Foreskin melanocyte (primary cell): ENCODE measurements at places on chromosomes 4 and X.

DNA sequence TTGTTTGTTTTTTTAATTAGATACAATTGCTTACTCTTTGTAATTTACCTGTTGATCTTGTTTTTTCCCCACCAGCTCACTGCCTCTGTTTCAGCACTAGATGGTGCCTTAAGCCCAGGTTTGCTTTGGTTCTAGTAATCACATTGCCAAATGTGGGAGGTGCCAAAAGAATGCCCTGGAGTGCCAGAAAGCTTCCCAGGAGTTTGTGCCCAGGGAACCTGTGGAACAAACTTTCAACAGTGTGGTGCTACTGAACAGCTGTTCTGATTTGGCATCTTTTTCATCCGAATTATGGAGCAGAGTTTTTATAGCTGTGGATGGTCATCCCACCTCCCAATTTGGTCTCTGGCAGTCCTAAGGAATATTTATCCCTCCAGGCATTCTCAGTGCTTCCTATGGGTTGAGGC lies 1000.7 kb downstream of the STIM2 start:
- peak; percentile 48 for DNase-seq

GRCh38 chr4:183106839-183107238 lies 7.8 kb downstream of the WWC2 start:
- no peak for DNase-seq

DNA sequence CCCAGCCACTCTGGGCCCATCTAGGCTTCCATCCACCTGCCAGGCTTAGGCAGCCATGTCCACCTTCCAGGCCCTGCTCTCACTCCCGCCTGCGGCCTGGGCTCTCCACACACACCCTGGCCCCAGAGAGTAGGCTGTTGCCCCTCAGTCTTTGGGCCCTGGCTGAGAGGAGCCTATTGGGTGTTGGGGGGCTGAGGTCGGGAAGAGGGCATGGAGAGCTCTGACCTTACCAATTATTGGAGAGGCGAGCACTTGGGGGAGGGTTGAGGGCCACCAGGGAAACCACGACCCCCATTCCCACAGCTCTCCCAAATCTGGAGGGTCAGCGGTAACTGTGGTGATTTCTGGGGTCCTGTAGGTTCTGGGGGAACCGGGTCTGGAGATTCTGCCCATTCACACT lies 38.2 kb downstream of the HTRA3 start:
- DNase-seq, result no peak

DNA sequence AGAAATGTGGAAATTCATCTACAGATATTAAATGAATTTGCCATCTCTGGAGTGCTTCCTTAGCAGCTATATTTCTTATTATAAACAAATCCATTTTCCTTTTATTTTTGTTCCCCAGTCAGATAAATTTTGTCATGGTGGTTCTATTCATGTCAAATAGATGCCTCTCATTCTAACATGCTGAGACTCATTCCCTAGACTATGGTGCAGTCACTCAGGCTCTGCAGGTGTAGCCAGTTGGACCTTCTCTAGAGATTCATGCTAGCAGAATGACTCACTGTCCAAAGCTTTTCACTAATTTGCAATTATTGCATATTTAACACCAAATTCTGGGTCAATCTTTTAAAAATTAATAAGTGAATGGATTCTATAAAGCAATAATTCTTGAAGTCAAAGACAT lies 1392.7 kb downstream of the PCDH7 start:
- DNase-seq, result no peak

- no peak for DNase-seq
These were observed 13.5 kb upstream of the LIMCH1 start for GRCh38 chr4:41524425-41524824.

- peak; percentile 44 for DNase-seq
These were observed at the start of gene MORC4 for GRCh38 chrX:107000013-107000515. TSS of gene MORC4 (minus strand) at chrX:107000212. CDS start at chrX:106999969, 243 bp downstream.

- no peak for DNase-seq
These were observed 2.3 kb downstream of the FRYL start for GRCh38 chr4:48777739-48778138.

GRCh38 chrX:110722135-110722534 lies 73.5 kb downstream of the CHRDL1 start:
- no peak for DNase-seq

DNA sequence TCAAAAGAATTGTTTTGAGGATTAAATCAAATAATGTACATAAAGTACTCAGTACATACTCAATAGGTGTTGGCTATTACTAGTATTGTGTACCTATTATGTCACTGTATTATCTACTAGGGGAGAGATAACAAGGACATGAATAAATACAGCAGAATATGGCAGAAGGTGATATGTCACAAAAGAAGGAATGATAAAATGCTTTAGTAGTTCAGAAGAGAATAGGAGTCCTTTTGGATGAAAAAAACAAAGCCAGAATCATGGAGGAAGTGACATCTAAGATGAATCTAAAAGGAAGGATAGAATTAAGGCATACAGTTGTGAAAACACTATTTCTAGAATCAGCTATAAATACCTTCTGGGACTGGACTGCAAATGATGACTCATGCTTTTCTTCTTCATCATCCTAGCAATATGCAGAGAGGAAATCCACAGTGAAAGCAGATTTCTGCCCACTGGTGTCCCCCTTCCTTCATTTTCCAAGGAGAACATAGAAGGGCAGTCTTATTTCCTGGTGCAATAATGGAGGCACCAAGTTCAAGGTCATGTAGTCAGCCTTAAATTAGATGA lies 98.7 kb downstream of the GLUD2 start:
- DNase-seq, result no peak

DNA sequence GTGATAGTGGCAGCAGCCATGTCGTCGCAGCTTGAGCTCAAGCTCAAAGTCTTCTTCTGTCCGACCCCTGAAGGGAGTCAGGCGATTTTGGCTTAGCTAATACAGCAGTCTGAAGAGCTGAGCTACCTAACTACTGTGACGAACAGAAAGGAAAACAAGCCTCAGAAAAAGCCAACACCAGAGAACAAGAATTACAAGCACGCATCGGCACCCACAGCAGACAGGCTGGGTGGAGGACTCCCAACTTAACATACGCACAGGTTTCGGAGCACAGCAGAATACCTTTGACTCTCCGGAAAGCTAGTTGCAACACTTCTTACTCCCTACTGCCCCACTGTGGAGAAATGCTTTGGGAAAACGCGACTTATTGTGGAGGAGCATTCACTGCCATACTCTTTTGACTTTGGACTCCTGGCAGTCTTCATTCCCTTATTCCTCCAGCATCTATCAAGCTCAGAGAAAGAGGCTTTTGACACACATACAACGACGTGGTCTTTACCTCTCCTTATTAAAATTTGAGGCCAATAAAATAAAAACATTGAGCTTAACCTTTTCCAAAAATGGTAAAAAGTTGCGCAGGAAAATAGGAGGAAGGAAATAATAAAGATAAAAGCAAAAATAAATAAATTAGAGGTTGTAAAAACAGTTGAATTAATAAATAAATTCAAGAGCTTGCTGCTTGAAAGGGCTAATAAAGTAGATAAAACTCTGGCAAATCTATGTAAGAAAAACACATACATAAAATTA lies 41.3 kb upstream of the GPC3 start:
- DNase-seq, result peak; percentile 16

DNA sequence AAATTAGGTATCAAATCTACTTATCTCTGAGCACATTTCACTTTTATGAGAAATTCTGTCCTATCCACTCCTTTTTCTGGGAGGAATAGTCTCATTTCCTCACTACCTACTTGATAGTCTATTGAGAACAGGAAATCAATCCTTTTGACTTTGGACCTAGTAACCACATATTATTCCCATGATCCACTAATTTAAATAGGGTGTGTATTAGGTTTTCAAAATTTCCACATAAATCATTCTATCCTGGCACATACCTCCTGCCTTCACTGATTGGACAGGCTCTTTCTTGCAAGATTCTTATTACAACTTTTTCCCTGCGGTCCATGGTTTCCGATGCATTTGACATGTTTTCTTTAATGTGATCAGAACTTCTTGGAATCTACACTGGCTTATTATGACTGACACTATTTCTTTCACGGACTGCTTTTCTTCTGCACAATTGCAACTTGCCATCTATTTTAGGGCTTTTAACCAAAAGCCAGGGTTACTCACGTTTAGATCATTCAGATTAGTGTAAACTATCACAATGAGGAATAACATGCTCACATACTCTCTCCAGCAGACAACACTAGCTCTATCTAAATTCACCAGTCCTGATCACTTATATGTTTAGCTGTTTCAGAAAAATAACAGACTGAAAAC lies 419.9 kb upstream of the SLIT2 start:
- DNase-seq, result no peak

GRCh38 chrX:76184891-76185290 lies 12.0 kb downstream of the PBDC1 start:
- no peak for DNase-seq

DNA sequence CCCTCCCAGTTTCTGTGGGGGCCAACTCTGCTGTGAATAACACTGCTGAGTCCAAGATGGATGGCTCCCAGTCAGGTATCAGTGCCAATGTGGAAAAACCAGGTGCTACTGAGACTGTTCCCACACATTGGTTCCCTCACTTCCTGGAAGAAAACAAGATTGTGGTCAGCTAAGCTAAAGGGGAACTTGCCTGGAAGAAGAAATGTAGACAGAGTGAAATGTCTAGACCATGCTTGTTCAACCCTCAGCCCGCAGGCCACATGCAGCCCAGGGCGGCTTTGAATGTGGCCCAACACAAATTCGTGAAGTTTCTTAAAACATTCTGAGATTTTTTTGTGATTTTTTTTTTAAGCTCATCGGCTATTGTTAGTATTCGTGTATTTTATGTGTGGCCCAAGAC lies 28.6 kb upstream of the UTP14A start:
- DNase-seq, result no peak

- DNase-seq, result no peak
These were observed 707 bp downstream of the SLC9A6 start for GRCh38 chrX:135985973-135986310.

DNA sequence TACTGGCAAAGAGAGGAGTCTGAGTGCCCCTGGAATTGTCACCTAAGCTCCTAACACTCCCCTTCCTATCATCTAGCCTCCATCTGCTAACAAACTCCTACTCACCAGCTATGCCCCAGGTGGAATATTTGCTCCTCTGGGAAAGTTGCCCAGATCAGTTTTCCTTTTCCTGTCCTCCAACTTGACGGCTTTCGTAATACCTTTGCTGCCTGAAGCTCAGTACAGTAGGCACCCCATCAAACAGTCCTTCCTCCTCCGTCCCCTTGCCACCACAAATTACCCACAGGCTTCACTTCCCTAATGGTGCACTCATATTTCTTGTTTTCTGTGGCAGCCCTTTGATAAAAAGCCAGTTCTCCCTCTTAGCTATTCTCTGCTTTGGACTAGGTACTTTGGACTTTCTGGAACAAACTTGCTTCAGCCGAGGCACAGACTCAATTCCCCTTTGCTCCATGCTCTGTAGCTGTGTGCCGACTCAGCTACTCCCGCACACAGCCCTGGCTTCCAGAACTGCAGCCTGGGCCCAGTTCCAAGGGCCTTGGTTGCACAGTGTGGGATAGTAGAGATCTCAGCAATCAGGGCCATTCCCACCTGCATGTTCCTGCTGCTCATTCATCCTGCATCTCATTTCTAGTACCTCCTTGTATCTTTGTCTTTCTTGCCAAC lies 605.1 kb downstream of the BCOR start:
- no peak for DNase-seq

- DNase-seq, result no peak
These were observed 80.3 kb downstream of the LNX1 start for GRCh38 chr4:53511014-53511413.

DNA sequence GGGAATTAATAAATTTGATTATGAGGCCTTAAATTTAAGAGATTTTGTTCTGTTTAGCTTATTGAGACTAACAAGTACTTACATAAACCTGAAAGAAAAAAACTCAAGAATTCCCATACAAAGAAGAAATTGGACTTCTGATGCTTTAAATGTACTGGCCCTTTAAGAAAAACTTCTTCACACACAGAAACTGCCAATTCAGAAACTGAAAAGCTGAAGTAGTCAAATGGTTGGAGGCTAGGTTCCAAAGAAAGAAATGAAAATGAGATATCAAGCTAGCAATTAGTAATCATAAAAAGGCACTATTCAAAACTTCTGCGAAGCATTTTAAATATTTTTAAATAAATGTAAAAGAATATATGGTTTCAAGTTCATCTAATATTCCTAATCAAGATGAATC lies 151.3 kb downstream of the THOC2 start:
- no peak for DNase-seq

GRCh38 chrX:140064993-140065392 lies 99.7 kb upstream of the CXorf66 start:
- no peak for DNase-seq

DNA sequence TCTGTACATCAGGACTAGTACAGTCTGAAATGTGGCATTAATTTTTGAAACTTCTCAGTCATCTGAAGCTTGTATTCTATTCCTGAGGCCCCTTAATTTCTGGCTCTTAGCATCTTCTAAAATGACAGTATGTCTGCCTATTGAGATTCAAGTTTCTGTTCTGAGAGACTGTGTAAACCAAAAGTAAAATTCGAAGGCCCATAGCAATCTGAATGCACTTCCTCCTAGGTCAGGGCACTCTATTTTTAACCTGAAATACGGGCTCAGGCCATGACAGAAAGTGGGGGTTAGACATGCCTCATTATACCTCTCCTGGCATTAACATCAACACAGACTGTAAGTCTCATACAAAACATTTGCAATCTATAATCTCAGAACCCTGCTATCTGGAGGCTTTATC lies 584.4 kb downstream of the KLHL4 start:
- no peak for DNase-seq

DNA sequence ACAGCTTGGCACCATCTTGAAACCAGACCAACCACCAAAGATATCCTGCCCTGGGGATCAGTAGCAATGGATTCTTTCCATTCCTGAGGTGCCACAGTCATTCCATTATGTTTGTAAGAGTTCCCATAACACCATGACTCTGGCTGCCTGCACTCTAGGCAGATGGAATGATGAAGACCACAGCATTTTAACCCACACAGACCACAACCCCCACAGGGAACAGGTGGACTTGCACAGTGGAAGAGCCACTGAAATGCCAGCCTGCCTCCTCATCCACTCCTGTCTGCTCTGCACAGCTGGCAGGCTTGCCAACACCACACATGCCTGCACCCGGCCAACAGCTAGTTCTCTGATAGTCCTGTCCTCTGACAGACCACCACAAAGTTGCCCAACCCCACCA lies 2362.2 kb upstream of the AGA start:
- DNase-seq, result peak; percentile 5
